ENCODE measurements at places on chromosomes 12 and 14. TPM values are rescaled to one million over a fixed set of nuclear protein-coding genes. Genes with fewer than 3 reads are reported as not detected.

FSCB gene
- not detected for total RNA-seq

TCL1A gene
- total RNA-seq, result not detected

REP15 gene
- 6.5 TPM for total RNA-seq

KITLG gene
- total RNA-seq, result 14.9 TPM

KIF5A gene
- under 0.01 TPM for total RNA-seq

RFX4 gene
- total RNA-seq, result not detected

RNASE7 gene
- not detected for total RNA-seq

GPN3 gene
- total RNA-seq, result 12.9 TPM

MMP19 gene
- total RNA-seq, result 5.3 TPM

ADAMTS20 gene
- total RNA-seq, result not detected

PLEKHG7 gene
- total RNA-seq, result not detected

DIO2 gene
- 14.7 TPM for total RNA-seq

AKAP6 gene
- total RNA-seq, result 5.3 TPM

LRRK2 gene
- total RNA-seq, result 5.4 TPM

GARIN6 gene
- not detected for total RNA-seq

MYO1A gene
- total RNA-seq, result 0.32 TPM

TMEM229B gene
- total RNA-seq, result 1.8 TPM

CKB gene
- total RNA-seq, result 66.4 TPM

ATL1 gene
- total RNA-seq, result 16.4 TPM

ABCB9 gene
- total RNA-seq, result 9.4 TPM

ENDOU gene
- total RNA-seq, result 0.11 TPM

GPR84 gene
- total RNA-seq, result under 0.01 TPM

C12orf75 gene
- total RNA-seq, result 98.7 TPM

ACOT6 gene
- total RNA-seq, result not detected

NOS1 gene
- not detected for total RNA-seq

CCDC60 gene
- total RNA-seq, result not detected

BCL7A gene
- total RNA-seq, result 4.0 TPM

FGF23 gene
- not detected for total RNA-seq

BMAL2 gene
- total RNA-seq, result 91.3 TPM

Measured in articular chondrocyte of knee joint (primary cell).